ENCODE measurements at places on chromosomes 12 and 14.

- DNase-seq: no peak
These were observed 2.5 kb downstream of the TRAF3 start for GRCh38 chr14:102779574-102780315.

GRCh38 chr12:39006286-39006685 is 100.9 kb upstream of the CPNE8 start:
- DNase-seq: no peak

GRCh38 chr12:104495786-104496185 is 39.0 kb downstream of the CHST11 start:
- no peak for DNase-seq

DNA sequence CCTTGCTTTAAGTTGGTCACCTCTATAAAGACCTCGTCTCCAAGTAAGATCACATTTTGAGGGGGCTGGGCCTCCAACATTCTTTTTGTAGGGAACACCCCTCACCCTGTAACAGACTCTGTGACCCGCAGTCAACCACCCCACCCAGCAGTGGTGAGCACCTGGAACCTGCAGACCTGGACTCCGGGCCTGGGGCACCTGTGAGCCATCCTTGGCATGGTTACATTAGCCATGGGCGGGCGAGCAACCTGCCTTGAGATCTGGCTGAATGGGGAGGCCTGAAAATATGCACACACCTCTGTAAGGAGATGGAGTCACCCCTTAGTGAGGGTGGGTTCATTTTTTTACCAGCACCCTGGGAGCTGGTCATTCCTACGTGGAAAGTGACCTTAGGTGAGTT is 95.3 kb downstream of the RIMBP2 start:
- no peak for DNase-seq

- no peak for DNase-seq
These were observed 172.3 kb downstream of the ALG10B start for GRCh38 chr12:38488866-38489265.

GRCh38 chr12:117388951-117389446 is 27.6 kb upstream of the NOS1 start:
- no peak for DNase-seq

DNA sequence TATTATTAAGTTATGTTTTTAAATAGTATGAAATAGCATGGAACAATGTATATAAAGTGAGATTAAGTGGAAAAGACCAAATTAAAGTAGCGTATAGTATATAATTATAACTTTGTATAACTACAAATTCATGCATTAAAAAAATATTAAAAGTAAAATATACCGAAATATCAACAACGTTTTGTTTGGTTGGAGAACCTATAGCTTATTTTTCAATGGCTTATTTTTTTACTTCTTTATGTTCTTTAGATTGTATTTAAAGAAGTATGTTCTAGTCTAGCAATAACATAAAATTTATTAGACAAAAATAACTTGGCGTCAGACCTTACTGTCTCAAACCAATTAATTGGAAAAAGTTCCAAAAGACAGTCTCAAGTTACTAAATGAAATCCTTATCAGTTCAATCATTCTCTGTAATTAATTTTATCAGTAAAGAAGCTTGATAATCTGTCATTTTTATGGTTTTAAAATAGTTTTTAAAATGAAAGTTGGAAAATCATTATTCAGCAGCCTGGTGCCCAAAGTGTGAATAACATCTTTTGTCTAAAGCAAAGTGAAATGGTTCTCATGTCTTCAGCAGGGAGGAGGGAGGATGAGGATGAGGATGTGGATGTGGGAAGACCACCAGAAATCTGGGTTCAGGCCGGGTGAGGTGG is 46.7 kb downstream of the IRAK3 start:
- DNase-seq: no peak

DNA sequence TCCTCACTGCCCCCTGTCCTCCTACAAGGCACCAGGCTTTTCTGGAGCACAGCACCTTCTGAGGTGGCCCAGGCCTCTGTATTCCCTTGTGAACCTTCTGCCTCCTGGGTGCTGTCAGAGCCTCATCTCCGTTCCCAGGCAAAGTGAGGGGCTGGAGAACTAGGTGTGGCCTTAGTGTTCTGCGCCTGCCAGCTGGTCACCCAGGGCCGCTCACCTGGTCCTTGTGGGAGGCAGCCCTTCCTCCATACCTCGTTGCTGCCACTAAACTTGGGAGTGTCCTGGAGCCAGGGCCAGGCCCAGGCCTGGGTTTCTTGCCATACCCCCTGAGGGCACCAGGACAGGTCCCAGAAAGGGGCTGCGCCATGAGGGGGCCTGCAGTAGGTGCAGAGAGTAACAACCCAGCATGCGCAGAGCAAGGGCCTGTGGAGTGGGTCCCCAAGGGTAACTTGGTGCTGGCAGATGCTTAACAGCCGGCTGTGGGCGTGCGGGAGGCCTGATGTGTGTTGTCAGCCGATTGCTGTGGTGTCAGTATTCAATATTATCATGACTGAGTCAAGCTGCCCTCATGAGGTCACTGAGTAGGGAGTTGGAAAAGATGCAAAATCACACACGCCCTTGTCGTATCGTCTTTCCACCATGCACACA is 17.1 kb downstream of the OTUB2 start:
- DNase-seq: no peak

DNA sequence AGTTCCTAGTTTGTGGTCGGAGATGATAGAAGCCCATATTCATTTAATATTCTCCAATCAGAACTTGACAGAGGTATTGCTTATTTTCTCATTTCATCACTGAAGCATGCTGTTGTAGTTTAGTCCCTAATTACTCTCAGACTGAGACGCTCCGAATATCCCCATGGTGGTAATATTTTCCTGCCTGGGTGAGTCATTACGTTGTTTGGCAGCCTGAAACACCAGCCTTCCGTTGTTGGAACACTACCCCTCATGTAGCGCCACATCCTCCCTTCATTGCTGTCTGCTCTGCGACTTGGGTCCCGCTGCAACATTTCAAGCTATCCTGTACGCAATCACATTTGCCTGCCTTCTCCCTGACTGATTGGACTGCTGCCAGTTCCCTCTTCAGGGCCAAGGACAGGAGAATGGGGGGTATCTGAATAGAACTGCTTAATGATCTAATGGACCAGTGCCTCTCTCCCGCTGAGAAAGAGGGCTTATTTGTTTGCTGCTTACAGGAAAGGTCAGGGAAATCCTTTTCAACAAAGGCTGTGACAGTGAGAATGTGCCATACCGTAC is 369.1 kb downstream of the NPAS3 start:
- no peak for DNase-seq

- DNase-seq: no peak
These were observed 61.9 kb upstream of the IFNG-AS1 start for GRCh38 chr12:67927324-67927723.

GRCh38 chr12:93059925-93060665 is 131.0 kb upstream of the EEA1 start:
- DNase-seq: no peak

- no peak for DNase-seq
These were observed 153.0 kb downstream of the PCNX1 start for GRCh38 chr14:71060274-71060673.

DNA sequence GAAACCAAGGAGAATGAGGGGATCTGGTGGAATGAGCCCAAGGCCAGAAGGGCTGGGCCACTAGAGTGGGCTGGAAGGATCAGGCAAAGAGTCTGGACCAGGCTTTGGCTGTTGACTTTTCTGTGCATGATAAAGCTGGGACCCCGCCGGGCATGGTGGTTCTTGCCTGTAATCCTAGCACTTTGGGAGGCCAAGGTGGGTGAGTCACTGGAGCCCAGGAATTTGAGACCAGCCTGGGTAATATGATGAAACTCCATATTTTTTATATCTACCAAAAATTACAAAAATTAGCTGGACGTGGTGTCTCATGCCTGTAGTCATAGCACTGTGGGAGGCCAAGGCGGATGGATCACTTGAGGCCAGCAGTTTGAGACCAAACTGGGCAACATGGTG is 393 bp upstream of the KLHL33 start:
- DNase-seq: no peak

- DNase-seq: no peak
These were observed 47.6 kb downstream of the DCAF5 start for GRCh38 chr14:69105326-69105725.

GRCh38 chr14:84850595-84850994 is 679.3 kb upstream of the FLRT2 start:
- no peak for DNase-seq

DNA sequence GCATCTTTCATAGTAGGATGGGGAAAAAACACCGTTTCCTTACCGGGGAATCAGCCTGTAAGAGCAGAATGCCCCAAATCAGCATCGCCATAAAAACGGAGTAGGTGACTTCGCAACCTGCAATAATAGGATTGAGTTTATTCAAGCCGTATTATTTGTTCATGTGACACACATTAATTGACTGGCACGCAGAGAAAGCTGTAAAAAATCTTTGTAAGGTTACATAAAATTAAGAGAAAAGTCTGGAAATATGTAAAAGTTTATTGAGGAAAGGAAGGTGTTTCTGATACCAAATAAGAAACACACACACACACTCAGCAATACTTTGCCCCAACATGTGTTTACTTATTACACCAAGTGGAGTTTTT is 628 bp upstream of the CAPRIN2 start:
- DNase-seq: no peak

GRCh38 chr14:102320033-102320660 is 601 bp downstream of the ZNF839 start:
- no peak for DNase-seq

- no peak for DNase-seq
These were observed 136.1 kb downstream of the PAPOLA start for GRCh38 chr14:96638041-96638855.

- DNase-seq: no peak
These were observed 103.7 kb upstream of the IFNG-AS1 start for GRCh38 chr12:67885375-67886169.

DNA sequence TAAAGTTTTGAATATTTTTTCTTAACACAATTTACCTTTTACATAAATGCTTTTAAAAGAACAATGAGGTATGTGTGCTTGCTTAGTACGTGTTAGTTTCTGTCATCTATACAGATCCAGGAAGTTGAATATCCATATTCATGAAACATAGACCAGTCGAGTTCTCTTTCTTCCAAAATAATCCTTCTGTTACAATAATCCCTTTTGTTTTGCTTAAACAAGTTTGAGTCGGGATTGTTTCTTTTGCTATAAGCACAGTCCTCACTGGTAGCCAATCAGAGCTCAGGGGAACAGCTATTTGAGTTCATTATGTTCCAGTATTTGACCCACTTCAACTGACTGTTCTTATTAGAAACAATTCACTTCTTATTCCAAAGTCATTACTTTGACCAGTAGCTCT is 214.7 kb upstream of the FLRT2 start:
- DNase-seq: no peak

DNA sequence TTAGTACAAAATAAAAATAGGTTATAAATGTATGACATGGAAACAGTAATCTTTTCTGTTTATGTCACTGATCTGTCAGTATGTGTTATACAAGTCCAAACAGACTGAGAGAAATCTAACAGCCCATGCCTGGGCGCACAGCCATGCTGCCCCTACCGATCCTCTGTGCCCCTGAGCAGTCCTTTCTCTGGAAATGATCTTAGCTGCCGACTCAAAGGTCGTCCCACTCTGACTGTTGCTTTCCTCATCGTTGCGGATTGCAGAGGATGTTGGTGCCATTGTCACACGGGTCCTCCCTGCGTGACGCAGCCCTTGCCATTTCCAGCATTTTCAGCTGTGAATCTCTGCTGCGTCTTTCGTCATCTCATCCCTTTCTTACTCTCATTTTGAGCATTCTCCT is 82.9 kb upstream of the DYNC1H1 start:
- no peak for DNase-seq

DNA sequence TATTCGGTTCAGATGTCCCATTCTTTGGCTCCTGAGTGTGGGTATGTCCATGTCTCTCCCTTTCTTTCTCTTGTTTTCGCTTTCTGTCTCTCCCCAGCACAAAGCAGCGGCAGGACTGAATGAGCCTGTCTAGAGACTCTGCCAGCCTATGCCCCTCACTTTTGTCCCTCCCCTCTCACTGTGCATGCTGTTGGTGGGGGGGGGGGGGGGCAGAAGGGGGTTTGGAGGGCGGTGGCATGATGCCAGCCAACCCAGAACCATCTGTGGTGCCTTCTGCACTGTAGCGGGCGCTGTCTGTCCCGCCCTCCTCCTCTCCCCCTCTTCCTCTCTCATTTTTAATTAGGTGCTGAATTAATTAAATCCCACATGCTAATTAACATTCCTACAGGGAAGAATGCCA is 17.7 kb downstream of the NGDN start:
- no peak for DNase-seq

DNA sequence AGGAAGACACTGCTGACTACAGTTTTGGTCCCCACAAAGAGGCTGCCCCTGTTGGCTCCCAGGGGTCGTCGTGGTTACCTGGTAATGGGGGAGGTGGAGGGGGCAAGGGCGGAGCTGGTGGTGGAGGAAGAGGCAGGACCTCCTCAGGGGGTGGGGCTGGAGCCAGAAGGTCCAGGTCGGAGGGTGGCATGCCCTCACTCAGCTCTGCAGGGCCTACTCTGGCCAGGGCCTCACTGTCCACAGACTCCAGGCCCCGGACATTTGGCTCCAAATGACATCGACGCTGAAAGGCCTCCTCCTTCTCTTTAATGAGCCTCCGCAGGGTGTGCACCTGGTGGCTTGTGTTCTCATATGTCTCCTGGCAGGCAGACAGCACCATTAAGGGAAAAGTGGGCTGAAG is 28.5 kb downstream of the PRPF40B start:
- no peak for DNase-seq

DNA sequence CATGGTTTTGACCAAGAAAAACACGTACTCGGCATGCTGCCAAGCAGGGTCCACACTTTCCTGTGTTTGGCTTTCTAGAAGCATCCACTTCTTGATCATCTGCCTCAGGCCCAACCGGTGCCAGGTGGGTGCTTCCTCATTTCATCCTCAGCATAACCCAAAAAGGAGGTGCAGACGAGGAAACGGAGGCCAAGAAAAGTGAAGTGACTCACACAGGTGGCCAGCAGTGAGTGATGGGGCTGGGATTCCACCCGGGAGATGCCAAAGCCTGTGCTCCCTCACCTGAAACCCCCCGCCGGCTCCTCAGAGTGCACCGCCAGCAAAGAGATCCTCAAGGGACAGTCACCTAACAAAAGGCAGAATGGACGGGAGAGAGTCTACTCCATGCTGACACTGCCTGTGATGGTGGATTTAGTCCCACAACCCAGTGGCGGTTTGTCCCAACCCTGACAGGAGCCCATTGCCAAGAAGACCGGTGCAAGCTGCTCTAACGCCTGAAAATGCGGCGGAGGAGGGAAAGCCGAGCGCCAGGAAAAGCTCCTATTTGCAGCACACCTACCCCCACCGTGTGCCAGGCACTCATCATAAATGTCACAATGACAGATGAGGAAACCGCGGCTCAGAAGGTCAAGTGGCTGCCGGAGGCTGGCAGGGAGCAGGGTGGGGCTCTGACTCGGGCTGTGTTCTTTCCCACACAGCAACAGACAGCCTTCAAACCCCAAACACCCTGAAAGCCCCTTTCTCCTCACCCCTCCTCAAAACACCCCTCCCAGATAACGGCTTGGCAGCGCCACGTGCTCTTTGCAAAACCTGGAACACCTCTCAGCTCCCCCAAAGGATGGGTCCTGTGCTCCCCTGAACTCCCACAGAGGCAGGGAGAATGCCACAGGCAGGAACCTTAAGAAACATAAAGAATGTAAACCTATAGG is 18.8 kb downstream of the BCL11B start:
- DNase-seq: no peak

- DNase-seq: no peak
These were observed 23.0 kb upstream of the TC2N start for GRCh38 chr14:91890291-91890749.

- no peak for DNase-seq
These were observed 56.2 kb downstream of the SSPN start for GRCh38 chr12:26251600-26251999.

All from iPS DF 19.7 (cell line).